DMS 273 treated with DMSO at 0.1 percent for 48 hours (cell line): ENCODE measurements at places on chromosomes 6 and 20.

GRCh38 chr6:32796848-32797776 is 19.7 kb downstream of the HLA-DOB start:
- peak; percentile 11 for DNase-seq

DNA sequence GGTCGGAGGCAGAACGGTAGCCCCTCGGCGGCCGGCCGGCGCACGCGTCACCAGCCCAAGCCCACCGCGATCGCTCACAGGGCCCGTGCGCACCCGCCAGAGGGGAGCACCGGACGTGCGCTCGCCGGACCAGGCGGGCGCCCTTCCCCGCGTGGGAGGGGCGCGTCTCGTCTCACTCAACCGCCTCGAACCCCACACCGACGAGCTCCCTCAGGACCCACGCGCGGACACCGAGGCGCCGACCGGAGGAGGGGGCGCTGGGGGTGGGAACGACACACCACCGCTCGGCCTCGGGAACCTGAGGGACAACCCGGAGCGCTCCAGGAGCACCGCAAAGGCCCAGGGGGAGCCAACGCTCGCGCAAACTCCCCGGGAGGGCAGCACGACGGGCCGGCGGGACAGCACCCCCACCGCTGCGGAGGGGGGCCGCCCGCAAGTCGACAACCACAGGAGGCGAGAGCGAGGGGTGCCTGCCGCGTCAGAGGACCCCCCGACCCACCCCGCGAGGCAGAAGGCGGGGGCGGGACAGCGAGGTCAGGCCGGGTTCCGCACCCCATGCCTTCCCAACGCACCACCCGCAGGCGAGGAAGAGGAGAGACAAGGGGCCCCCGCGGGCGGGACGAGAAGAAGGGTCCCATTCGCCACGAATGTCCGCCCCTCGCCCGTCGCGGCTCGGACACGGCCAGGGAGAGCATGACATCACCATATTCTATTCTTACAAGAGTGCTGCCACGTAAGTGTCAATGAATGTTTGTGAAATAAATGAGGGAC is 512.7 kb upstream of the ZNF337 start:
- no peak for DNase-seq

DNA sequence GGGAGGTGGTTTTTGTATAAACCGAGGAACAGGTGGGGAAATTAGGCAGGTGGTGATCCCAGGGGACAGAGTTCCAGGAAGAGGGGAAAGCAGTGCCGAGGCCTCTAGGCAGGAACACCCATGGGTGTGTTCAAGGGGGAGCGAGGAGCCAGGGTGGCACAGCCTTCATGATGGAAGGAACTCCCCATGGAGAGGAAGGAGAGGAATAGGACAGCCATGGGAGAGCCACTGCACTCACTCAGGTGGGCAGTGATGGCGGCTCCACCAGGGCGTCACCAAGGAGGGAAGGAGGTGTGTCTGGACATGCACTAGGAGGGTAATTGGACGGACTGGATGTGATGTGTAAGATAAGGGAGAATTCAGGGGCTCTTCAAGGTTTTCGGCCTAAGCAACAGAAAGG is 98.2 kb downstream of the THBS2 start:
- DNase-seq = no peak

GRCh38 chr6:74780831-74781230 is 425.0 kb downstream of the COL12A1 start:
- no peak for DNase-seq

GRCh38 chr6:113246186-113246585 is 611.0 kb upstream of the MARCKS start:
- no peak for DNase-seq

- DNase-seq = no peak
Observed at GRCh38 chr6:93471281-93471680, 51.9 kb upstream of the EPHA7 start.

DNA sequence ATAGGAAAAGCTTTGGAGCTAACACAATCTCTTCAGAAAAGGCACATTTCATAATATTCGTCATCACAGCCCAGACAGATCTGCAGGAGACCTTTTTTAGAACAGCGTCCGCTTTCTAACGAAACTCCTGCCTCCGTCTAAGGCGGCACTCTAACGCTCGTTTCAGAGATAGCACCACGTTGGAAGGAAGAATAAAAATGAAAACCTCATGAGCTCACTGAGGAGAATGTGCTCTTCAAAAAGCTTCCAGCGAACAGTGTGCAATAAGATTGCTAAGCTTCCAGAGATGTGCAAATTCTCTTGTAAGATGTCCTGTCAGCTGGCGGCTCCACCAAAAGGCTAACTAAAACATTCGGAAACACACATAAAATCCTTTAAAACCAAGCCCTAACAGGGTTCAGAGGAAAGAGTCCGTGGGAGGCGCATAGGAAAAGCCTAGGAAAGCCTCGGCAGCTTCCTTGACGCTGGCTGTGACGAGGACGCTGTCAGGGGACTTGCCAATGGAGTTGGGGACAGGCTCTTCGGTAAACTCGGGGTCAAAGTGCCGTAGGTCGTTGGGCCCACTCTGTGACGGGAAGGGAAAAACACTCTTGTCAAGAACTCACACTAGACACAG is 117.6 kb upstream of the SLC2A12 start:
- no peak for DNase-seq

- DNase-seq = no peak
Observed at GRCh38 chr20:51437182-51437924, 105.2 kb downstream of the NFATC2 start.

DNA sequence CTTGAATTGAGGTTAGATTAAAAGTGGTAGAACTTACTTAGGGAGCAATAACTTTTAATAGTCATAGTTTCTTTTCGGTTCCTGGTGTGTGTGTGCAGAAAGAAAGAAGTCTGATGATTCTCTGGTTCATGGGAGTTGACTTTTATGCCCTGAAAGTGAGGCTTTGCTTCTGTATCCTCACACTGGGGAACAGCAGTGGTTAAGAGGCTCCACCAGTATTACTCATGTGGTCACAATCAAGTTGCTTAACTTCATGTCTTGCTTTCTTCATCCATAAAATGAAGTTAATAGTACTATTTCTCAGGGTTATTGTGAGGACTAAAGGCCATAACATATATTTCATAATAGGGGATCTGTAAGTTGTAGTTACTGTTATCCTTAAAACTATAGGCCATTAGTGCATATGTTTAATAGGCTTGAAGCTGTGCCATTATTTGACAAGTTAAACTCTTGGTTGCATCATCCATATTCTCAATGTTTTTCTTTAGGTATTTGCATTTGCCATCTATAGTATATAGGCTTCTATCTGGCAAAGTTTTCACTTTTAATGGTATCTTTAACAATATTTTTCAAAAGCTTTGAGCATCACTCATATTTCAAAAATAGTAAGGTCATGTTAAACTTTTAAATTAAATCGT is 262.4 kb downstream of the PLCB1 start:
- DNase-seq = no peak

DNA sequence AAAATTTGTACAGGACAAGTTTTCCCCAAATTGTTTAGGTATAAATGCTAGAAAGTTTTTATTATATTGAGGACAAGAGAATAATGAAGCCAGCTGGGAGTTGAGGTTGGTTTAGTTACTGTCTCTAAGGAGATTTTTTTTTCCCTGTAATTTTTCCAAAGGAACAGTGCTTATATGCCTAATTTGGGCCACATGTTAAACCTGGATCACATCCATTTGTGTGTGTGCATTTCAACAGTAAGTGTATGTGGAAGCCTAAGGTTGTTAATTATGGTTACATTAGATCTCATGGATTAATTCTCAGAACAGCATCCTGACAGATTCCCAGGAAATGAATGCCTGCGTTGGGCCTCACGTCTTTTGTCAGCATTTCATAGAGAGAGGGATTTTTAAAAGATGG is 4.5 kb downstream of the IGF2R start:
- peak; percentile 7 for DNase-seq

DNA sequence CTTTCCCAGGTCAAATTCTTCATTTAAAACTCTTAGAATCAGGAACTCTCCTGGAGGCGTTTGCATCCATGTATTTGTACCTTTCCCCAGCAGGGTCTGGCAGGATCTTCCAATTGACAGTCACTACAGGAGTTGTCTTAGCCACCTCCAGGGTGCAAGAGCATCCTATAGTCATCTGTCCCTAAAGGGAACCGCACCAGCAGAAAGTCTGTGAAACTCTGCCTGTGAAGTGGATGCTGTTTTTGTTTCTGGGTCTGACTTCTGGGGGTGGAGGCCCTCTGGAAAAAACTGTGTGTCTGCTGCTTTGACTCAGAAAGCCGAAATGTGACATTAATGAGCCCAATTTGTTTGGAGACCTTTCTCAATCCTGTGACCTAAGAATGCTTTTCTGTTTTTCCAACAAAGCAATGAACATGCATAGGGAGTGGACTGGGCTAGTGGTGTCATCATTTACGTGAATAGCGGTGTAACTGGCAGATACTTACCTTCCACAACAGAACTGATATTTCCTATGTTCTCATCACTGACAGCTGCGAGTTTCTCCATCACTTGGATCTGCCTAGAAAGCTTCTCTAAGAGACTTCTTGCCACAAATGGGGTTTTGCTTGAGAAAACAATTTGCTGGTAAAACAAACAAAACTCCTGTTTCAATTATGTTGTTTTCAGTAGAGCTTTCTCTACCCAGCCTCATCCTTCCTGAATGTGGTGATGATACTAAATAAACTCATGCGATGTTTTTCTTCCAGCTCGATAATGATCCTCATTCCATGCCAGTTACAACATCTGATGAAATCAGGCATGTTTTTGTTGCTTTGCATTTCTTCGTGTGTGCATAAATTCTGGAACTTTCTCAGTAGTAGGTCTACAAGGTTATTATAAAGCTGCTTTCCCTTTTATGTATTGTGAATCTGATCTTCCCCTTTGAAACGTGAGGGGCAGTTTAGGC is 33.3 kb upstream of the ARMH2 start:
- DNase-seq = no peak
